Mammary epithelial cell (primary cell): ENCODE measurements at places on chromosomes 6 and 20. TPM values are rescaled to one million over a fixed set of nuclear protein-coding genes. Genes with fewer than 3 reads are reported as not detected.

The HLA-DPA1 gene
- total RNA-seq: 0.33 TPM

The HRH3 gene
- total RNA-seq: not detected

The SLC35D3 gene
- total RNA-seq: not detected in 2 replicates

GRCh38 chr6:113488812-113489685 lies 368.1 kb upstream of the MARCKS start:
- DNase-seq: no peak

GRCh38 chr6:4801491-4802110 lies 25.4 kb downstream of the CDYL start:
- no peak for DNase-seq

GRCh38 chr20:44651684-44652423 lies at the start of gene ADA:
ADA (minus strand) TSS chr20:44651699; CDS start chr20:44651607, 92 bp downstream.
- DNase-seq: peak; percentile 63

DNA sequence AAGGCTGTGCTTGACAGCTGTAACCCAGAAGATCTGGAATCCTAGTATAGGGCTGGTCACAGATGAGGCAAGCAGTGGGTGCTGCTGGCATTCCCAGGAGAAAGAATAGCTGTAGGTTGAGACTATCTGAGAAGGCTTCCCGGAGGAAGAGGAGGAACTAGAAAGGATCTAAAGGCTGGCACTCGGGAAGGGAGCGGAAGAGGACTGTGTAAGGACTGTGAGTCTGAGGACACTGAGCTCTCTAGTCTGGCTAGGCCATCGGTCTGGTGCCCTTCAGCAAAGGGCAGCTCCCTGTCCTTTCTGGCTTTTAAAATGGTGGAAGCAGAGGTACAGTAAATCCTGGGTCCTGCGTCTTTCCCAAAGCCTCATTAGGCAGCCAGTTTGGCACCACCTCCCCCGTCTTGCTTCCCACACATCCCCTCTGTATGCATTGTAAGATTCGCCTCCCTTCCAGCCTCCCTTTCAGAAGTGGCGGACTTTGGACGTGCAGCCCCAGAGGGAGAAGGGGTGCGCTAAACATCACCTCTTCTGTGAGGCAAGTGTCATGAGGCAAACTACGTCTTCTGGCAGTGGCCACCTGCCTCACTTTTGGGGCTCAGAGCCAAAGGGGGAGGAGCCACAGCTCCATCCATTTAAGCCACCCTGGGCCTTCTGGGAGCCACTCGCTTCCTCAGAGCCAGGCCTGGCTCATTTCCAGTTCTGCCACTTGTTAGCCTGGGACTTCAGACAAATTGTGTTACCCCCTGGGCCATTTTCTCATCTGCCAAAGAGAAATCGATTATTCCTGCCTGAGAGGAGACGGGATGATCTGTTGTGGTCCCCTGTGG lies 8.6 kb downstream of the SNPH start:
- no peak for DNase-seq

DNA sequence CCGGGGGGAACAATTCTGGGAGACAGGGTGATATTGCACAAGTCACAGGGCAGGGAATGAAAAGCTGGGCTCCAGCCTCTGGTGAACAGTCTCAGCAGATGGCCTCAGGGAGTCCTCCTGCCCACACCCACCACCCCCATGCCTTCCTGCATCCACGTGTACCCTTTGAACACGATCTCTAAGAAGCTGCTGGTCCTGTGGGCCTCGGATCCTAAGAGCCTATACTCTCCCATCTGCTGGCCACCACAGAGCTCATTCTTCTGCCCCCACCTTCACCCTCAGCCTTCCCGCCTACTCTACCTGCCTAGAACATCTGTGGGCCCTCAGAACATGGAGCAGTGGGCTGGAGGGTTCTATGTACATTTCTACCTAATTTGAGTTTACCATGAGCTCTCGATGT lies 60.3 kb downstream of the TRERF1 start:
- DNase-seq: no peak

DNA sequence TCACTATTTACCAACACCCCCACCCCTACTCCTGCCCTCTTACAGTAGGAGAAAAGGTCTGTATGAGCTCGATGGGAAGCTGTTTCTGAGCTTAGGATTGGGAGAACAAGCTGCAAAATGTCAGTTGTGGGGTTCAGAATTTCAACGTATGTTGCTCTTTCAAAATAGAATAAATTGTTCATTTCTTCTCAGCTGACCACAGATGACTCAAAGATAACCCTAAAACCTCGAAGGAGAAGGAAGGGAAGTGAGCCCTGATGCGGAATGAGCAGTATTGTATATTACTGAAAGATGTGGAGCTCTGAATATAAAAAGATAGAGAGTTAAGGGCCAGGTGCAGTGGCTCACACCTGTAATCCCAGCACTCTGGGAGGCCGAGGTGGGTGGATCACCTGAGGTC lies 35.9 kb upstream of the MYLIP start:
- DNase-seq: no peak

DNA sequence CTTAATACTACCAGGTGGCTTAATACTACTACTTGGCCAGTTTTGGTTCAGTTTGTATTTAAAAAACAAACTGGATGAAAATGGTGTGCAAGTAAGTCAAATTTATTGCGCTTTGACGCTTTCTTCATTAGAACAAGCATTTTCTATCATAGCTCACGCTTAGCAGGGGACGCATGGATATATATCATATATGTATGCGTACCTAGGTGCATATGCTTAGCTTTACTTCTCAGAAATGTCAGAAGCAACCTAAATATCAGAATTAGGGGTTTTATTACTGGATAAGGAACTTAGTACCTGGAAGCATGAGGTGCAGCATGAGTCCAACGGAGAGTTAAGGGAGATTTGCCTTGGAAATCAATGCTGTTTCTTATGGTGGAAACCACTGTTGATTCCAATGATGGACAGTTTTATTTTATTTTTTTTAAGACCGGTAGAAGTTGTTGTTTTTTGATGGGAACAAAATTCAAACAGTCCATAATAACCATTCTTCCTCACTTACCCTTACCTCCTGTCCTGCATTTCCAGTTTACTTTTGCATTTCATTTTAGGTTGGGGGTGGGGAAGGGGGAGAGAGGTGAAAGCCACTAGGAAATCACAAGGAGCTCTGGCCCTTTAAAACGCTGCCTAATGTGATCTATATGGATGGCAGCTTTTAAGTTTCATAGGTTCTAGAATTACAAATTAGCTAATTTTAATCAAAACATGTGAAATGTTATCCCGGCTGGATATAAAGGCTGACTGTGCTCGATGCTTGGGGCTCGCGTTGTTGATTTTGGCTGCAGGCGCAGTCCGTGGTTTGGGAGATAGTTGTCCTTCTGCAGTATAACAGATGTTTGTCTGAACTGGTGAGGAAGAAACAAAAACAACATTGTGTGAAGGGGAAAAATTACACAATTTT lies 2.1 kb downstream of the SOBP start:
- DNase-seq: peak; percentile 70

DNA sequence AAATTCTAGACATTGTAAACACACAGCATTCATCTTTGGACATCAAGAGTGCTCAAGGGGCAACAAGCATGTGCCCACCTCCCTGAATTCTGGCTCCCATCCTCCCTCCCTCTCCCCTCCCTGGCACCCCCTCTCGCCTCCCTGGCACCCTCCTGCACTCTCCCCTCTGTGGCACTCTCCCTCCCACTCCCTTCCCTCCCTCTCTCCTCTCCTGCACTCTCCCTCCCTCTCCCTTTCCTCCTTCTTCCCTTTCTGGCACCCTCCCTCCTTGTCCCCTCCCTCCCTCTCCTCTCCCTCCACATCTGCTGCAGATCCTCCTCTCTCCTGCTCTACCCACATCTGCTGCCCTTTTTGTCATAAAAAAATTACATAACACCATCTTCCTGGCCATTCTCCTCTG lies 113.0 kb upstream of the SLC22A23 start:
- no peak for DNase-seq
